ENCODE measurements at places on chromosomes 4 and X.

DNA sequence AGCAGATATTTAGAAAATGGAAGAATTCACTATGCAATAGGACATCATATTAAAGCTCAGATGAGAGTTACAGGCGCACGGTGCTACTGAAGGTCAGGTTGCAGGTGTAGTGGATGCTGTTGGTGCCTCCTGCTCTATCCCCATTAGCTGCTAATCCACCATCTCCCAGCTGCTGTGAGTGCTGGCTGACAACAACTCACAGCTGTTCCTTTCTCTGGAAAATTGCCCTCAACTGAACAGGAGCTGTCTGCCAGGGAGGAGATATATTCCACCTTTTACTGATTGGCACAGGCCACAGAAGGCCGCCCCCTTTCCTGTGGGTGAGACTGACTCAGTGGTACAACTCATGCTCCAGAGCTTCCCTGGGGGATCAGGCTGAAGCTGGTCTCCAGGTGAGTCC is 48.7 kb downstream of the UCHL1 start:
- no peak for DNase-seq

DNA sequence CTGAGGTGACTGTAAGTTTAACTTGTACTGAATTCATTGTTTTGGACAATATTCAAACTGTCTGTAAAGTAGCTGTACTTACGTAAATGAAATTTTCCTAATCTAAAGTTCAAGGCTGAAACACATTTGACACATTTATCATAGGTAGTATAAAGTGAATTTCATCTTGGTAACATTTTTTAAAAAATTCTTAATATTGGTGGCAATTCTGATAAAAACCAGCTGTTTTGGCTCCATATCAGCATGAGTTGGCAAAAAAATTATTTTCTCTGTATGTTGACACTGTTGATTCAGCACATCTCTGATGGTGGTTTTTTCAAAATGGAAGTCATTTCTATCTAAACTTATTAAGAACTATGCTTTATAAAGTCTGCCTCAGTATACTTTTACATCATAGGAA is 30.9 kb downstream of the CXorf58 start:
- DNase-seq: no peak

GRCh38 chr4:105620640-105621323 is 68.4 kb downstream of the ARHGEF38 start:
- DNase-seq: no peak

GRCh38 chr4:156969911-156970310 is 1.7 kb downstream of the PDGFC start:
- peak; percentile 25 for DNase-seq

- peak; percentile 6 for DNase-seq
These were observed 19.3 kb downstream of the SLC25A53 start for GRCh38 chrX:104137496-104137895.

GRCh38 chrX:40097504-40098263 is at the start of gene BCOR:
TSS of gene BCOR (minus strand) at chrX:40097958. CDS start at chrX:40077929, 20,029 bp downstream.
- peak; percentile 18 for DNase-seq
